ENCODE measurements at places on chromosomes 2 and 18.

DNA sequence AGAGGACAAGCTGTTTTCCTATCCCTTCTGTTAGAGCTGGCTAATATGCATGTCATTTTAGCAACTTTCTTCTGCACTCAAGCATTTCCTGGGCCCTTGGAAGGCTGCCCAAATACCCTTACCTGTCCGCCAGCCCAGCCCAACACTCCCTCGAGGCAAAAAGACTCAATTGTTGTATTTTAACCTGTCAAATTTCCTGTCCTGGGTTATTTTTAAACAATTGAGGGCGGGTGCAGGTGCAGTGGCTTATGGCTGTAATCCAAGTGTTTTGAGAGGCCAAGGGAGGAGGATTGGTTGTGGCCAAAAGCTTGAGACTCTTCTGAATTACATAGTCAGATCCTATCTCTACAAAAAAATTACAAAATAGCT is 125.0 kb upstream of the ARHGAP28 start:
- DNase-seq = no peak

- DNase-seq = no peak
Measured at GRCh38 chr18:78296166-78296565, 683.5 kb upstream of the SALL3 start.

- DNase-seq = no peak
Measured at GRCh38 chr2:47617523-47618271, 165.2 kb upstream of the MSH6 start.

DNA sequence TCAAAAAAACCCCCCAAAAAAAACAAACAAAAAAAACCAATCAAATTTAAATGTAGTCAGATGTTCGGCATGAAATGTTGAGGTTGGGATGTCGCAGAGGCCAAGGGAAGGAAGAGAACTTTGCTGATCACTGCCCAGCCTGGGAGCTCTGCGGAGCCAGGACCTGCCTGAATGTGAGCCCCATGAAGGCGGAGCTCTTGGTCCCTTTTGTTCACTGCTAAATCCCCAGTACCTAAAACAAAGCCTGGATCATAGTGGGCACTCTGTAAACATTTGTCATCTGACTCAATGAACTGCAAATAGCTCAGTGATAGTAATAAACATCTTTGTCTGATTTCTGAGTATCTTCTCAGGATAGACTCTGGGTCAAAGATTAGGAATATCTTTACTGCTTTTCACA is 64.0 kb downstream of the NGEF start:
- no peak for DNase-seq

- no peak for DNase-seq
Measured at GRCh38 chr2:130818809-130819208, 17.9 kb upstream of the ARHGEF4 start.

GRCh38 chr2:119005051-119005450 is 63.1 kb downstream of the MARCO start:
- no peak for DNase-seq

- DNase-seq = no peak
Measured at GRCh38 chr18:35553300-35553699, 28.2 kb upstream of the GALNT1 start.

- DNase-seq = no peak
Measured at GRCh38 chr2:144467502-144468137, 52.3 kb downstream of the ZEB2 start.

GRCh38 chr2:12704378-12704777 is 12.4 kb upstream of the TRIB2 start:
- no peak for DNase-seq

- no peak for DNase-seq
Measured at GRCh38 chr2:186059096-186059495, 320.5 kb downstream of the FSIP2 start.

- peak; percentile 17 for DNase-seq
Measured at GRCh38 chr2:64839844-64840243, 149.4 kb upstream of the SLC1A4 start.

DNA sequence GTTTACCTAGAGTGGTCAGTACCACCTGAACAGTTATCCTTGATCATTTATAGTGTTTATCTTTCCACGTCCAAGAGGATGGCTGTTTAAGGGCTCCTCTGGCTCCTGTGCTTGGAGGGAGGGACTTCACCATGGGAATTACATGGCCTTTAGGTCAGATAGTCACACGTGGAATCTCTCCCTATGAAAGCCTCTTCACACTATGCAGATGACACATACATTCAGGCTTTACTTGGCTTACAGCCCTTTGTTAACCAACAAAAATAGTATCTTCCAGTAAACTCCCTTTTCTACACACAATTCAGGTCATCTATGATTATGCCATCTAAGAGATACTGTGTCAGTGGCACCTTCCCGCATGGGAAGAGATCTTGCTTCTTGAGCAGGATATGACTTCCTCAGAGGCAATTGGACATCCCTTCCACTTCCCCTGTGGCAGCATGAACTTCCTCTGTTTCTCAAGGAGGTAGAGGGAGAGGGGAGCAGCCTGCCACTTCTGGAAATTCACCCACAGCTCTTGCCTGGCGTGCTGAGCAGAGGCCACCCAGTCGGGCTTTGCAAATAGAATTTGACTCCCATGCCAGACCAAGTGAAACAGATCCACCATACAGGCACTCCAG is 53.5 kb downstream of the COLEC12 start:
- no peak for DNase-seq

- DNase-seq = peak; percentile 45
Measured at GRCh38 chr2:174717273-174717672, 47.0 kb downstream of the CHRNA1 start.

DNA sequence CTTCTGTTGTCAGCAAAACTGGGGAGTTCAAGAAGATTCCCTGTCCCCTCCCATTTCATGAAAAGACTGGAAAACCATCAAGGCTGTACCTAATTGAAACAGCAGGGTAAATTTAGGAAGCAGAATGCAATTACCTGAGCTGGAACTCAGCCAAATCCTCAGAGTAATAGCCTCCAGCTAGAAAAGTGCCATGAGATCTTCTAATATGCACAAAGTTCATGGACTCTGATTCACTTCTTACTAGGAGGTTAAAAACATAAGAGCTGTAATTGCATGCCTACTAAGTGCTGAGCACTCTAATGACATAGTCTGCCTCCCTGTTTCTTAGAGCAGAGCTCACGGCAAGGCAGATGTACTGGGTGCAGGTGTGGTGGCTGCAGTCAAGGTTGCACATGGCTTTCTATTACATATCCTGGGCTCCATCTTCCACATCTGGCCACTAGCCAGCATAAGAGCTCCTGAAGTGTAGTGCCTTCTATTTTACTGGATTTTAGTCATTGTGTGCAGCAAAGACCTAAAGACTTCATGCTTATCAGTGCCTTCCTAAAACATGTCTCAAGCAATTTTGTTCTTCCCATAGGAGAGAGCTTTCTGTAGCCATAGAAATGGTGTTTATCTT is 341.7 kb downstream of the PTPRM start:
- no peak for DNase-seq

DNA sequence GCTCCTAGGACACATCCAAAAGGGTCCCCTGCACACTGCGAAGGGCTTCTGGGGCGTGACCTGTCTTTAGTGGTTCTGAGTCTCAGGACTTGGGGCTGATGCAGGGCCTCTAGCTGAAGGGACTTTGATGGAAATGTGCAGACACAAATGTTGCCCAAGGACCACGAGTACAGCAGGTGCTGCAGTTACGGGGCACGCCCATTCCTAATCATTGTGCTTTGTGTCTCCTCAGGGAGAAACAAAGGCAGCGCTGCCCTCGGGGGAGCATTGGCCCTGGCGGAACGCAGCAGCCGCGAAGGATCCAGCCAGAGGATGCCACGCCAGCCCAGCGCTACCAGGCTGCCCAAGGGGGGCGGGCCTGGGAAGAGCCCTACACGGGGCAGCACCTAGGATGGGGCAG is 8.0 kb downstream of the TUBA3E start:
- DNase-seq = no peak

DNA sequence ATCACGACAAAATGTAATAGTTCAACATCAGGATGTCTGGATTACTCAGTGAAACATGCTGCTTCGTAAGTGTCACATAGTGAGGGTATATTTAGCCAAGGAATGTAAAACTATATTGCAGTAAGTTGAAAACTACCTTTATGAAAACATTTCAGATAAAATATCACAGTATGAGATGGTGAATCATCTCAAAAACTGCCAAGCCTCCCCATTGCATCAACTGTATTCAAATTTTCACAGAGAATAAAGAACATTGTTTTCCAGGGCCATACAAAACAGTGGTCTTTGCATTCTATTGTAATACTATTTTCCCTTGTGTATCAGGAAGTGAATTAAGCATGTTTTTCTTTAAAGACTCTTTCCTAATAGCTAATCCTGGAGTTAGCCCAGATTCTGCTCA is 47.6 kb upstream of the MSTN start:
- no peak for DNase-seq

DNA sequence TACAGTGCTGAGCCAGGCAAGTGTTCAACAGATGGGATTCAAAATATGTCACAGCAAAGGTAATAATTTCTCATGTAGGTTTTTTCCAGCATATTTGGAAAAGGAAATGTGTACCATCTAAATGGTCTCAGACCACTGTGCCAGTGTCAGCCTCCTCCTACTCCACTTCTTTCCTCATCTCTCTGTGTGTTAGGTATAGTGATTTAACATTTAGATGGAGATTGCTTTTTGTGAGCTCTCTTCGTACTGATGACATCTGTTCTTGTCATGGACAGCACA is 80.9 kb upstream of the TSPYL6 start:
- no peak for DNase-seq

GRCh38 chr18:7237673-7238272 is 6.9 kb downstream of the LRRC30 start:
- no peak for DNase-seq

DNA sequence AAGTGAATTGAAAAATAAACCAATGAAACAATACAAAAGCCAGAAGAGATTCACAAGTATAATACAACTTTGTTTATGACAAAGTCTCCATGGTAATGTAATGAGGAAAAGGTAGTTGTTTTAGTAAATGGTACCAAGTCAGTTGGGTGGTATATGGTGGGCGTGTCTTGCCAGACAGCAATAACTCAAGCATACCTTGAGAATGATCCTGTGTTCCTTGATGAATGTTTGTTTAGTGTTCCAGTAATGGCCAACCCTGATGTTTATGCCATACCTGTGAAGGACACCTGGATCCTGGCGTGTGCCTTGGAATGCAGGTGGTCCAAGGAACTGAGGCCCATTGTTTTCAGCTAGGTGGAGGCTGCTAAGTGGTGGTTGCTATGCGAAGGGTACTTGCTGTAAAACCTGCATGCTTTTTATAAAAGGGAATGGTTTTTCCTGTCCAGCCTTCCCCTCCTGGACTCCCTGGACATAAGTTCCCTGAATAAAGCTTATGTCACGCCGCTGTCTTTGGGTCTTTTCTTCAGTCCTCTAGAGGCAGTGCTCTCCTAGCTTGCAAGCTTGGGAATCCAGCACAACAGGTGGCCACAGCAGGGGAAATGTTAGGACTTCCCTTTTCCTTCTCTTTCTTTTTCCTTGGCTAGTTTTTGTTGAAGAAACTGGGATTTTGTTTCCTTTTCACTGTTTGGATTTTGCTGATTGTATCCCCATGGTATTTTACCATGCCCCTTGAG is 54.7 kb downstream of the MTA3 start:
- no peak for DNase-seq

- no peak for DNase-seq
Measured at GRCh38 chr18:62717925-62718800, 2.8 kb downstream of the PHLPP1 start.

- DNase-seq = no peak
Measured at GRCh38 chr2:20304411-20304810, 46.2 kb downstream of the PUM2 start.

- no peak for DNase-seq
Measured at GRCh38 chr2:90209806-90210205, 1518.3 kb downstream of the RPIA start.

DNA sequence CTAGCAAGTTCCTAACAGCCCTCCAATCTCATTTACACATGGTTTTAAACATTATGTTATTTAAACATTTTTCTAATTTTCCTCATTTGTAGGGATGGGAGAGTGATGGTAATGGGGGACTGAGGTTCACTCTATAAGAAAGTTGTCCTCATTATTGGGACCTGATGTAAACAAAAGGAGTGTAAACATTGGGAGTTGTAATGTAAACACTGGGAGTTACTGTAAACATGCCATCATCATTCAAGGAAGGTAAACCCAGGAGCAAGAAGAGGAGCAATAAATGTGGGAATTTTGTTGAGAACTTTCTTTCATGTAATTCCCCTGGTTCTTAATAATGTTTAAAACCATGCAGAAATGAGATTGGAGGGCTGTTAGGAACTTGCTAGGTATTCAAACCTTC is 17.8 kb downstream of the RFTN2 start:
- DNase-seq = no peak

GRCh38 chr2:170475878-170476277 is 239.3 kb upstream of the SP5 start:
- DNase-seq = no peak

DNA sequence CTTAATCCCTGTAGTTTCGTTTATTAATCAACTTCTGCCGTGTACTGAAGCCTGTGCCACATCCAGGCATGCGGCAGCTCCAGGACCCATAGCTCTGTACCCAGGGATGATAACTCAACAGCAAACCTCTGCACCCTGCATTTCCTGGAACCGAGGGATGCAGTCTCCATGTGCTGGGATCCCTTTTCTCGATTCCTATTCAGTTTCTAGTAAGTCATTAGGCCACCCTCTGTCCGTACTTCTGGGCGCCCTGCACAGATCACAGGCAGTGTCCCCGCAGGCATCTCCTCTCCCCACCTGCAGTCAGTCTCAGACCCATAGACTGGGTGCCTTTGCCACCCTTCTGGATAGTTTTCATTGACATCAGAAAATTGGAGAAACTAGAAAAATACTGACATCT is 18.8 kb downstream of the TMEM18 start:
- no peak for DNase-seq
